Stimulated activated CD4-positive, alpha-beta T cell treated with anti-CD3 and anti-CD28 coated beads, Interleukin-1b, Interleukin-23, amount 100 ng/mL, for 1 hour (primary cell): ENCODE measurements at places on chromosomes 12 and 14.

GRCh38 chr14:56590535-56590960 is 10.9 kb downstream of the TMEM260 start:
- no peak for DNase-seq

GRCh38 chr12:116303929-116304328 is 26.4 kb upstream of the MED13L start:
- DNase-seq = no peak

GRCh38 chr12:71548893-71549292 is 109.3 kb downstream of the LGR5 start:
- no peak for DNase-seq

DNA sequence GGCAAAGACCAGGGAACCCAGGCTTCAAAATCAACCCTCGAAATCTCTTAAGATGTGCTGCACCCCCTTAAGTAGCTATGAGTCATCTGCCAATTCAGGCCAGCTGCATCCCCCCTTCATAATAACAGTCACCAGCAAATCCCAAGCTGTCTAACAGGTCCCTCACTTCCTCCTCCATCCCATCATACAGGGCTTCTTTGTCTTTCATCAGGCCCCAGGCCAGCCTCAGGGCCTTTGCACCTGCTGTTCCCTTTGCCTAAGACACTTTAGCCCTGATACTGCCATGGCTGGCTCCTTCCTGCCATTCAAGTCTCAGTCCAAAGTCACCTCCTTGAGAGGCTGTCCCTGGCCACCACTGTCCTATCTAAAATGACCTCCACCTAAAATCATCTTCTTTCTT is 4.0 kb downstream of the RASAL1 start:
- DNase-seq = no peak

- no peak for DNase-seq
Measured at GRCh38 chr12:38744041-38744440, 161.3 kb downstream of the CPNE8 start.

GRCh38 chr14:70754991-70755390 is 54.3 kb downstream of the MAP3K9 start:
- DNase-seq = no peak

GRCh38 chr12:75917083-75917482 is 114.5 kb downstream of the PHLDA1 start:
- DNase-seq = no peak

DNA sequence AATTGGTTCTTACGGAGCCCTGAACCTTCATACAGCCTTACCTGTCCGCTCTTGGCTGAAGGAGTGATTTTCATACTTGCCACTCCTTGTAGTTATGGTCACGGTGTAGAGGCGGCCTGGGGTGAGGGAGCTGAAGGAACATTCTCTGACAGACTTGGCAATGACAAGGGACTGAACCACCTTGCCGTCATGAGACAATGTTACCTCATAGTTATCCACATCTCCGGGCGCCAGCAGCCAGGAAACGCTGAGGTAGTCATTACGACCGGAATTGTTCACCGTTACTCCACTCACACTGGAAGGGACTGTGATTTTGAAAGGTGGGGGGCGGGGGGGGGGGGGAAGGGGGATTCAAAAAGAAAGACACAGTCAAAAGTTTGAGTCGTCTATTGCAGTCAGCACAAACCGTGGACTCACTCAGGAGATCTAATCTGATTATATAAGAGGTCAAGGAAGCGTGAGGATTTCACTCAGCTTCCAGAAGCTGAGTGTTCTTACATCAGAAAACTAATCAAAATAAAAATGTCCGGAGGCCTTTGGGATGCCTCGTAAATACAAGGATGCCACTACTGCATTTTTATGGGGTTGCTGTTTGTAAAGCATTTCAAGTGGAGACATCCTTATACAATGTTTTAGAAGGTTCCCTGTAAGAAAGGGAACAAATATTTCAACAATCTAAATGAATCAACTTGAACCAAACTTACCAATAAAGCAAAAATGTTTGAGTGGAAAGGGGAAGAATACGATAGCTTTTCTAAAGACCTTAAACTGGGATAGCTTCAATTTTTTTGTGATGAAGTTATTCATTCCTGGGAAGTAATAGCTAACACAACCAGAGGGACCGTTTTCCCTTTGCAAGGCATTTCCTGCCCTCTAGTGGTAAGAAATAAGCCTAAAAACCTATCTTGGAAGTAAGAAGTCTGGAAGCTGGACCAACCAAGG is 60.6 kb downstream of the PTPRB start:
- no peak for DNase-seq

GRCh38 chr14:64786296-64787149 is 82.3 kb downstream of the PLEKHG3 start:
- no peak for DNase-seq

- DNase-seq = no peak
Measured at GRCh38 chr12:87660987-87661774, 368.0 kb downstream of the C12orf50 start.

DNA sequence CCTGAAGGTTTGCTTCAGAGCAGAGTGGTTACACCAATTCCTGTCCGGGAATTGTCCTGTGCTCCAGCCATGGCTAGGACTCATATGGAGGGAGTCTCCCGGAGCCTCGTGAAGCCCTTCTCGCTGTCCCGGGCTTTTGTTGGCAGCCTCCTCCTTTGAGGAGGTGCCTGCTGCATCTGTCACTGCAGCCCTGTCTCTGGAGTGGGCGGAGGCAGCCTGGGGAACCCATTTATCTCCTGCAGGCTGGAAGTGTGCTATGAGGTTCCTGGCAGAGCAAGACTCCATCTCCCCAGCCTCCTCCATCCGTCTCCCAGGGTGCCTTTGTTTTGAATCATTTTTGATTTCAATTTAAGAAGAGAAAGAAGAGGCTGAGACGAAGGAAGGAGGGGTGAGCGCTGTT is 355.3 kb downstream of the GLT1D1 start:
- no peak for DNase-seq

GRCh38 chr12:52608826-52609630 is 7.8 kb upstream of the KRT72 start:
- DNase-seq = no peak

DNA sequence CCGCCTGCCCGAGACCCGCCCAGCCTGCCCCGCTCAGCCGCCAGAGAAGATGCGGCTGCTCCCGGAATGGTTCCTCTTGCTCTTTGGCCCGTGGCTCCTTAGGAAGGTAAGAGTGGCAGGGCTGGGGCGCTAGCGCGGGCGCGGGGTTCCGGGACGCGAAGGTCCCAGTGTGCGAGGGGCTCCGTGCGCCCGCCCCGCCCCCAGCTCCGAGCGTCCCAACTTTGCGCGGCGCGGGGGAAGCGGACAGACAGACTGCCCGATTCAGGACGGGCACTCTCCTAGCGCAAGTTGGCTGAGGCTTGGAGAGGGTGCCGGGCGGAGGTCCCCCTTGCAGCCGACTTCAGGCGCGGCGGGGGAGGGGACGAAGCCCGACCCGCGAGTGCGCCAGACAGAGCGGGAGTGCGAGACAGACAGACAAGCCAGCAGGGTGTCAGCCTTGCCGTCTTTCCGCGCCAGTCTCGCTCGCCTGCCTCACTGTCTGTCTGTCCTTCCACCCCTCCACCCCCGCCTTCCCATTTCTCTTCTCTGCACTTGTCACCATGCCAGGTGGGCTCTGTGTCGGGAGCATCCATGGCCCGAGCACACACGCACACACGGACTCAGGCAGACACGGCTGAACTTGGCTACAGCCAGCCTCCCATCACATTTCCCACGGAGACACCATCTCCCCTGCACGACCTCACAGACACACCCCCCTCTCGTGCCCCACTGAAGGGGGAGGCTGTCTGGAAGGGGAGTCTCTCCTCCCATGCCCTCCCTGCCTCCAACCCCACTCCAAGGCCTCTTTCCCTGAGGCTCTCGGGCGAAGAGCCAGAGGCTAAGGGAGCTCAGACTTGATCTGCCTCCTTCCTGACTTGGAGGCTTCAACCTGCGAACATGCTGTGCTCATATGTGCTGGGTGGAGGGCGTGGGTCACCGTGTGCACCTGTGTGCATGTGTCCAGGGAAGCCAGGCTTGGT is 606 bp downstream of the NXPH4 start:
- DNase-seq = no peak

DNA sequence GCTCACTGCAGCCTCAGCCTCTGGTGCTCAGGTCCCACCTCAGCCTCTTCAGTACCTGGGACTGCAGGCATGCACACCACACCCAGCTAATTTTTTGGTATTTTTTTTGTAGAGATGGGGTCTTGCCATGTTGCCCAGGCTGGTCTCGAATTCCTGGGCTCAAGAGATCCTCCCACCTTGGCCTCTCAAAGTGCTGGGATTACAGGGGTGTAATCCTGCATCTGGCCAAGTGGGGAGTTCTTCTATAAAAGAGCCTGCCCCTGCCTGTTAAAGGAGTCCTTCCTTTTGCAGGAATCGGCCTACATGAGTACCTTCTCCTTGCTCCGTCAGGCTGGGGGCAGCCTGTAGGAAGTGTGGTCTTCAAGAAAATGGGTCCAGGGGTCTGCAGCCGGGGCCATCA is 54.1 kb upstream of the RASSF3 start:
- no peak for DNase-seq

DNA sequence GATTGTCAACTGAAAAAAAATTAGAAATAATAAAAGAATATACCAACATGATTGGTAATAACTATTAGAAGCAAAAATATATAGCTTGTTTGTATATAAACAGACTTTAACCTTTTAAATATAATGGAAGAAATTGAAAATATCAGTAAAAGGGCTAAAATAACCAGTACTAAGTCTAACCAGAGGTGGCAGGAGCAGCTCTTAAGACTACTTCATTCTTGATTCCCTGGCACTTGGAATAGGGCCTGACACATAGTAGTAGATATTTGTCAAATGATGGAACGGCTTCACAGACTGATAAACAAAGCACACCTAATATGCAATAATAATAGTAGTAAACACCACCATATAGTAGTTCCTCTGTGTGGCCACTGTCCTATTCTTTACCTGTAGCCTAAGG is 9.4 kb downstream of the TMEM63C start:
- DNase-seq = no peak

GRCh38 chr12:92121826-92122225 is 23.8 kb downstream of the BTG1 start:
- no peak for DNase-seq

GRCh38 chr12:104455578-104456416 is 951 bp upstream of the CHST11 start:
- DNase-seq = no peak

DNA sequence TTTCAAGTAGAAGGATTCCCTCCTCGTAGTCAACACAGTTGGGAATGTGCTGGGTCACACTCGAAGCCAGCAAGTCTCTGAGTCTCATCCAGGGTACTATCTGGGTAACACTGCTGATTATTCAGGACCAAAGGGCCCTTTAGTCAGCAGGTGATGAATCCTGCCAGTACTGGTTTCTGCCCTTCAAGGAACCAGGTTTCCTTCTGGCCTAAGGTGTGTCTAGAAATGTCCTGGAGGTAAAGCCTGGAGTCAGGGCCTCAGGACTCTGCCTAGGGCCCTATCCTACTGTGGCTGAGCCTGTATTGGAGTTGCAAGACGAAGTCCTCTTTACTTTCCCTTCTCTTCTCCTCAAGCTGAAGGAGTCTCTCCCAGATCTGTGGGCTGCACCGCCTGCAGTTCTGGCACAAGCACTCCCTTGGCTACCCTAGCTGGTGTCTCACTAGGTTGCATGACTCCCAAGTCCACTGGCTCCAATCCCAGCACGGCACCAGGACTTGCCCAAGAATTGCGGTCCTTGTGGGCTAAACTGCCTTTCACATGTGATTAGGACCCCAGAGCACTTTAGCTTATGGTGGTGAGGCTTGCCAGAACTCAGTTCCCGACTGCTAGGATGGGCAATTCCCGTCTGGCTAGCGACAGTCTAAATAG is 193.7 kb upstream of the PDE3A start:
- DNase-seq = no peak

- DNase-seq = no peak
Measured at GRCh38 chr12:56078931-56079722, 838 bp upstream of the ERBB3 start.

GRCh38 chr14:90383731-90384542 is 12.9 kb upstream of the CALM1 start:
- no peak for DNase-seq

DNA sequence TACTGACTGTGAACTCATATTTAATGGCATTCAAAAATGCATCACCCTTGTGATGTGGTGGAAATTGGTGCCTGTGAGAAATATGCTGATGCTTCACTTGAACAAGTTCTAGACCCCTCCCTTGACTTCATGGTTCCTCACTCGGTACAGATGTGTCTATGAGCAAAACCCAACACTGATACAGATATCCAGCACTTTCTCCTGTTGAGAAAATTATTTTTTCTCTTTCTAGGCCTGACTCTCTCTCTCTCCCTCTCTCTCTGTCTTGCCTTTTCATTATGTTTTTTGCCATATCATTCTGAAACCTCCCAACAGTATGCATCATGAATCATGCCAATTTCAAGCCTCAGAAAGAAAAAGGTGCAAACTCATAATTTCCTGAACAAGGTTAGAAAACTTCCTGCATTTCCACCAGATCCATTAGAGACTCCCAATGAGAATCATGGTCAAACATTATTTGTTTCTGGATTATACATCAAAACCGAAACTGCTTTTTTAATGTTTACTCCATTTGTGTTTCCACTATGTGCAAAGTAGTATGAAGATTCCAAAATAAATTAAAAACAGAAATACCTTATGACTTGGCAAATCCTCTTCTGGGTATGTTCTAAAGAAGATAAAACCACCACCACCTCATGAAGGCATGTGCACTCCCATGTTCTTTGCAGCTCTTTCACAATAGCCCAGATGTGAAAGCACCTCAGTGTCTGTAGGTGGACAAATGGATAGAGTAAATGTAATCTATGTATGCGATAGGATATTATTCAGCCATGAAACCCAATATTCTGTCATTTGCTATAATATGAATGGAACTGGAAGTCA is 543.6 kb downstream of the TMEM121 start:
- DNase-seq = no peak

GRCh38 chr12:118357257-118358007 is 15.3 kb downstream of the TAOK3 start:
- no peak for DNase-seq

DNA sequence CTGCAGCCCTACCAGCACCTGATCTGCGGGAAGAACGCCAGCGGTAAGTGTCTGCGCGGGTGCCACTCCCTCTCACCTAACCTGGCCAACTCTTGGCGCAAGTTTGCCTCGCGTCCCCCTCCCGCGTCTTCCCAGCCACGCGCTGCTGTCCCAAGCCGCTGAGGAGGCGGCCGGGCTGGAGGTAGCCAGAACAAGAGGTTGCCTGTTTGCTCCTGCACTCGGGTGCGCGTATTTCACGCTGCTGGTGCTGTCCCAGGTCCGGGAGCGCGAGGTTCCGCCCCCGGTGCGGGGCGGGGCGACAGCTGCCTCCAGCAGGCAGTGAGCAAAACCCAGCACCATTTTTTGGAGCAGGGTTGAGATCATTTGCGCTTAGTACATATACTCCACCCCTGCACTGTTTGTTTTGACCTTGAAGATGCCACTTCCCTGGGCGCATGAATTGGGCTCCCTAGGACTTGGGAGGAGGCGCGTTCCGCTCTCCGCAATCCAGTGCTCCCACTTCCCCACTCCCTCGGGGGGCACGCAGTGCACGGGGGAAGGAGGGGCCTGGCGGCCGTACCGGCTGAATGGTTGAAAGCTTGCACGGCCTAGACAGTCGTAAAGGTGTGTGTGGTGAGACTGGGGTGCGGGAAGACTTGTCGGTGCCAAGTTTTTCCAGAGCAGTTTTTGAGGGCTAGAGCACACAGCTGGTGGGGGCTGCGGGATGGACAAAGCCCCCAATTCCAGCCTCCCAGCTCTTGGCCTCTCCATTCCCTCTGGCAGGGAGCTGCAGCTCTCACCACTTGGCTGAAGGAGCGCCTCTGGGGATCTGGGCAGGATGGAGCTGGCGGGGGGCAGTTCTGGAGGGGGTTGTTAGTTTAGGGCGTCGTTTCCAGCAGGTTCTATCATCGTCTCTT is 226.9 kb upstream of the CRY1 start:
- peak; percentile 63 for DNase-seq
